ENCODE measurements at places on chromosomes 13 and 19.

GRCh38 chr13:40471911-40472310 lies 194.5 kb downstream of the FOXO1 start:
- no peak for DNase-seq

DNA sequence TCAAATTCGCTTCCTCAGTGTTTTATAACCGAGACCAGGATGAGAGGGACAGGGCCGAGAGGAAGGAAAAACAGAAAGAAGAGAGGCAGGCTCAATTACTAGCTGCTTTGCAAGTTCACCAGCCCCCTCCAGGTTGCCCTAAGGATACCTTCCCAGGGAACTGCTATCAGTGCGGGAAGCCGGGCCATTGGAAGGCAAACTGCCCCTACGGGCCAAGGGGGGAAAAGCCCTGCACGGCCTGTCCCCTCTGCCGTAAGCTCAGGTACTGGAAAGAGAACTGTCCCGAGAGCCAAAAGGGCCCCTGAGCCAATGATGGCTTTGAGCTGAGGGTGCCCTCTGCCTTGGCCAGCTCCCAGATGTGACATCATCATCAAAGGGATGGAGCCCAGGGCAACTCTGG lies 3.2 kb upstream of the ERVV-1 start:
- DNase-seq: no peak

DNA sequence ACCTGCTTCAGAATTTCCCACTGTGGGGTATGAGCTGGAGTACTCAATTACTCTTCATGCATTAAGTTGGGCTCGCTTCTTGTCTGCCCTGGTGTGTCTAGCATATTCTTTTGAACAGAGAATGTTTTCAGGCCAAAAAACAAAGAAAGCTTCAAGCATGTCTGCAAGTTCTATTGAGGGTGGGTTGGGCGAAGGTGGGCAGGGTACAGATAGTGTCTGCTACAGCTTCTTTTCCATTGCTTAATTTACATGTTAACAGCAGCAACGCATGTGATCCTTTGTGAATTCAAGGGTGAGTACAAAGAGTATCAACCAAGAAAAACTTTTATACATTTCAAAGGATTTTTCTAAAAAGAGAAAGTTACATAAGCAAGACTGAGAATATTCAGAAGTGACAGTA lies 406.5 kb downstream of the IRS2 start:
- no peak for DNase-seq

GRCh38 chr13:20001366-20002190 lies 43.1 kb downstream of the ZMYM2 start:
- DNase-seq: no peak

DNA sequence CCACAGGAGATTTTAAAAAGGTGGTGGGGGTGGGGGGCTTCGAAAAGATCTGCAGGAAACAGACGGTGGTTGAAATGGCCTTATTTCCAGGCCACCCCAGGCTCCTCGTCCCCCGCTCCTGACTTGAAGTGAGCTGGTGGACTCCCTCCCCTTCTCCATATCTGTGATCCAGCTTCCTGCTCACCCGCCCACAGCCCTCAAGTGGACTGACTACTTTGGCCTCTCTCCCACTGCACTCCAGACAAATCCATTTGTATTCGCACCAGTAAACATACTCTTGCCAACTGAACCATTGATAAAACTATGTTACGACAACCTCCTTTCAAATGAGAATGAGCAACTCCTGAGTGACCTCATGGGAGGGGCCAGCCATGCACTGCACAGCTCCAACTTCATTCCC lies 259.5 kb downstream of the COL4A1 start:
- DNase-seq: no peak
